ENCODE measurements at places on chromosomes 1 and 21. TPM values are rescaled to one million over a fixed set of nuclear protein-coding genes. Genes with fewer than 3 reads are reported as not detected.

The ARHGEF16 gene
- total RNA-seq = 0.94 TPM

The DDX20 gene
- total RNA-seq = 11.7 TPM

The AADACL3 gene
- not detected for total RNA-seq

The HSF2BP gene
- 0.76 TPM for total RNA-seq

All from bladder microvascular endothelial cell (primary cell).